ENCODE measurements at places on chromosomes 12 and 14. TPM values are rescaled to one million over a fixed set of nuclear protein-coding genes. Genes with fewer than 3 reads are reported as not detected.
A peak's percentile ranks its signal among the peaks of the same experiment; 100 is the strongest.

GRCh38 chr14:68564826-68565759, 227.8 kb downstream of the ZFP36L1 start:
- DNase-seq, result no peak

- DNase-seq, result no peak
Measured at GRCh38 chr14:38256533-38256840, 594 bp upstream of the CLEC14A start.

- no peak for DNase-seq
Measured at GRCh38 chr12:121364683-121365121, 12.5 kb upstream of the ANAPC5 start.

- no peak for DNase-seq
Measured at GRCh38 chr14:70773182-70773862, 36.0 kb downstream of the MAP3K9 start.

GRCh38 chr12:15589328-15590032, 199.7 kb downstream of the EPS8 start:
- no peak for DNase-seq

GRCh38 chr14:101049511-101049910, 146.0 kb upstream of the RTL1 start:
- DNase-seq, result no peak

DNA sequence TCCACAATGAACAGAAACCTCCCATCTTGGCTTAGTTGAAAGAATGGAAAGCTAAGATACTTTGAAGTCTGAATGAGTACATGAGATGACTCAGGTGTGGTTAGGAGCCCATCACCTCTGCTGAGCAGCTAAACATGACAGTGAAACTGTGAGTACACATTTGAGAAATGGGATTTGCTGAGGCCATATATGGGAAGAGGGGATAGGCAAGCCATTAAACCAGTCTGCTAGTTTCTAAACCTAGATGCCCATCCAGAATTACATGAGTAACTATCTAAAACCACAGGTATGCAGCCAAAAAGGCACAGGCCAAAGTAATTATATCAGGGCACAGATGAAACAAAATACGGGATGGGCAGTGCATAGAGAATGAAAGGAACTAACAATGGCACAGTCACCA, 41.2 kb downstream of the NKX2-1 start:
- DNase-seq, result no peak

- no peak for DNase-seq
Measured at GRCh38 chr12:13631873-13632272, 349.5 kb downstream of the GRIN2B start.

- DNase-seq, result no peak
Measured at GRCh38 chr12:131711551-131712205, 788 bp downstream of the SFSWAP start.

DNA sequence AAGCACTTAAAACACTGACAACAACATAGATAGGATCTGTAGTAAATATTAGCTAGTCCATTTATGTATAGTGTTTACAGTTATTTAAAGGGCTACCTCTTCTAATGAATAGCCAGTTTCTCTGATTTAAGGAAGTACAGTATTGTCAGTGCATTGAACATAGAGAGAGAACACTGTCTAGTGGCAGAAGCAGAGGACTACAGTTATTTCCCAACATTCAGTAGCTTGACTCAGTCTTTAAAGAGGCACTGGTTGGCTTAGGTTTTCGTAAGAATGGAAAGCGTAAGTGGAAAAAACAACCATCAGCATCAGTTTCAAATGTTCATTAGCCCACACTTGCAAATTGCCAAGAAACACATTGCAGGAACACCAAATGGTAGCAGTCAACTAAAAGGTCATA, 125.0 kb upstream of the HMGA2 start:
- DNase-seq, result no peak

- DNase-seq, result no peak
Measured at GRCh38 chr14:23300687-23301223, 1.9 kb downstream of the PPP1R3E start.

GRCh38 chr14:58749066-58749669, 111.4 kb downstream of the DACT1 start:
- no peak for DNase-seq

DNA sequence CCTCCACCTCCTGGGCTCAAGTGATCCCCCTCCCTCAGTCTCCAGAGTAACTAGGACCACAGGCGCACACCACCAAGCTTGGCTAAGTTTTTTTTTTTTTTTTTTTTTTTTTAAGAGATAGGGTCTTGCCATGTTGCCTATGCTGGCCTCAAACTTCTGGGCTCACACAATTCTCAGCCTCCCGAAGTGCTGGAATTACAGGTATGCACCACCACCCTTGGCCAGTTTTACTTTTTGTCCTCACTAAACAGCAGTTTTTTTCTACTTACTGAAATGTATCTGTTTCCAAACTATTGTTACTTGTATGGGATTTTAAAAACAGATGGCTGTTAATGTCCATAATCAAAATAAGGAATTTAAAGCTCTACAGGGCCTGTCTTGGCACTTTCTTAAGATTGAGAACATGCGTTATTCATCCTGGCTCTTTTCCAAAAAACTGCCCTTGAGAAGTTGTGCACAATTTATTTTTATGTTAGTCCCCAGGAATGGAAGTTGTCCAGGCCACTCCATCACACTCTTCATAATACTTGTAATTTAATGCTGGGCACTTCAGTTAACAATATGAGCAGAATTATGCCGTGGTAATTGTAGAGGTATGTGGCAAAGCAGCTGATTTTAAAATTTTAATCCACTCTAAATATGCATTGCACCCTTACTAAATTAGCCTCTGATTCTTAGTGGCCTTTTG, 51.9 kb upstream of the REP15 start:
- no peak for DNase-seq

DNA sequence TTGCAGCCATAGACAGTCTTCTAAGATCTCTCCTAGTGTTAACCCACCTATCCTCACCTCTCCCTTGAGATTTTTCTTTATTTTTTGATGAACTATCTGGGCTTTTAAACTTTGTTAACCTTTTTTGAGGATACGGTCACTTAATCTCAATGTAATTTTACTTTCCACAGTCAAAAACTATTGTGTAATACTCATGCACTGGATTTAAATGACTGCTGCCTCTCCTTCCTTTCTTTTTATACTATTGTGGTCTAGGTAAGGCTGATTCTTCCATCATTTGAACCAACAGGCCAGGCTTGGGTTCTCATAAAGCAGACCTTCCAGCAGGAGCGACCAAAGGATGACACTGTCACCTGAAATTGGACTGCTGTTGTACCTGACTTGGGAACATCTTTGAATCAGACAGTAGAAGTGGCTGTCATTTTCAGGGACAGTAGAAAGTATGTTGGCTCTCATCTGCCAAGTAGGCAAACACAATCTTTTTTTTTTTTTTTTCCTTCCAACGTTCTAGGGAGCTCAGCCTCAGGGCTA, 689 bp upstream of the PDE3A start:
- DNase-seq, result no peak

GRCh38 chr12:76329159-76329558, 19.1 kb downstream of the BBS10 start:
- no peak for DNase-seq

- DNase-seq, result no peak
Measured at GRCh38 chr12:11569716-11570115, 79.8 kb upstream of the ETV6 start.

GRCh38 chr12:55847033-55847432, 4.3 kb upstream of the MMP19 start:
- no peak for DNase-seq

- no peak for DNase-seq
Measured at GRCh38 chr12:131114942-131115584, 161.4 kb downstream of the ADGRD1 start.

- DNase-seq, result no peak
Measured at GRCh38 chr14:35229084-35229791, 62.9 kb upstream of the PSMA6 start.

DNA sequence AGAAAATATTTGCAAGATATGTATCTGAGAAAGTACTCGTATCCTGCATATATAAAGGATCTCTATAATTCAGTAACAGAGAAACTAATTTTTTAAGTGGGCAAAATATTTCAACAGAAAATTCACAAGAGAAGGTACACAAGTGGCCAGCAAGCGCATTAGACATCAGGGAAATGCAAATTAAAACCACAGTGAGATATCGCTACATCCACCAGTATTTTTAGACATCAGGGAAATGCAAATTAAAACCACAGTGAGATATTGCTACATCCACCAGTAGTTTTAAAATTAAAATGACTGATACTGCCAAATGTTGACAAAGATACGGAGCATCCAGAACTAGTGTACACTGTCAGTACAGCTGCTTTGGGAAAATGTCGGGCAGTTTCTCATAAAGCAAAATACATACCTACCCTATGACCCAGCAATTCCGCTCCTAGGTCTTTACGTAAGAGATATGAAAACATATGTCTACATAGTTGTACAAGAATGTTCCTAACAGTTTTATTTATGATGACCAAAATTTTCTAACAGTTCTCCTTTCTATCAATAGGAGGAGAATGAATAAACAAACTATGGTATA, 2.8 kb upstream of the KCNK13 start:
- no peak for DNase-seq

DNA sequence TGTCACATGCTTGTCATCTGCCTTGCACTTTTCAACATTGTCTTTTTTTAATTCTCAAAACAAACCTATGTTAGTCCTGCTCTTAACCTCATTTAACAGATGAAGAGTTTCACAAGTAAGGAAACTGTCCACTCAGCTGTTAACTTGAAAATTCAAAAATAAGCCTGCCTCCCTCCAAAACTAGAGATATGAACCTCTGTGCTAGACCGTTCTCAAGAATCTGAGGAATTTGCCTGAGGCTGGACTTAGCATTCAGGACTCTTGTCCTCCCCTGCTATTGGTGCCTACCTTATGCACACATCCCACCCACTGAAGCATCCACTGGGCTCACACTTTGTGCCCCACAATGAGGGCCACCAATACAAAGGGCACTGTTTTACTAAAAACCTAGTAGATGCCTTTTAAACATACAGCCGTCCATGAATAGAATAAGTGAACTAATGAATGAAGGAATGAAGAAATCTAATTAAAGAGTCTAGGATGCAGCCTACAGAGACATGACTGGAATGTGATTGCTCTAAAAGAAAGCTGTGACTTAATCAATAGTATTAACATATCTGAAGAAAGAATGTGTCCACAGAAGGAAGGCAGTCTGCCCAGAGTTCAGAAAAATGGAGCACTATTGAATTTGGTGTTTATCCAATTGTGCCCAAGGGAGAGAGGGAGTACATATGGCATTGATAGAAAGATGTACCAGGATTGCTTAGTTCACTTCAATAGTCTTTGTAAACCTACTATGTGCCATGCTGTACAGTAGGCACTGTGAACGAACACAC, 238.5 kb downstream of the SPTSSA start:
- no peak for DNase-seq

- peak; percentile 67 for DNase-seq
Measured at GRCh38 chr12:105330931-105331804, 677 bp downstream of the C12orf75 start.

GRCh38 chr14:88252498-88252897, 70.6 kb downstream of the KCNK10 start:
- no peak for DNase-seq

Gene TAS2R42
- total RNA-seq, result not detected

Gene BEGAIN
- 5.1 TPM for total RNA-seq

Gene TC2N
- total RNA-seq, result 11.6 TPM

Gene SLC4A8
- 17.5 TPM for total RNA-seq

Gene TEX52
- not detected for total RNA-seq

Gene CCDC196
- not detected for total RNA-seq

Gene CPM
- total RNA-seq, result 2.2 TPM

Gene LRRC10
- total RNA-seq, result not detected

Gene RAB21
- 44.0 TPM for total RNA-seq

Gene PRR13
- 76.2 TPM for total RNA-seq

Gene FITM1
- 1.0 TPM for total RNA-seq

All from mesothelial cell of epicardium (in vitro differentiated cells).